Hematopoietic multipotent progenitor cell treated with erythropoietin and hydrocortisone succinate and interleukin-3 and kit ligand, for 8 days (in vitro differentiated cells): ENCODE measurements at places on chromosomes 11 and 22.

GRCh38 chr11:22764735-22765134 lies 64.9 kb downstream of the SVIP start:
- no peak for DNase-seq

DNA sequence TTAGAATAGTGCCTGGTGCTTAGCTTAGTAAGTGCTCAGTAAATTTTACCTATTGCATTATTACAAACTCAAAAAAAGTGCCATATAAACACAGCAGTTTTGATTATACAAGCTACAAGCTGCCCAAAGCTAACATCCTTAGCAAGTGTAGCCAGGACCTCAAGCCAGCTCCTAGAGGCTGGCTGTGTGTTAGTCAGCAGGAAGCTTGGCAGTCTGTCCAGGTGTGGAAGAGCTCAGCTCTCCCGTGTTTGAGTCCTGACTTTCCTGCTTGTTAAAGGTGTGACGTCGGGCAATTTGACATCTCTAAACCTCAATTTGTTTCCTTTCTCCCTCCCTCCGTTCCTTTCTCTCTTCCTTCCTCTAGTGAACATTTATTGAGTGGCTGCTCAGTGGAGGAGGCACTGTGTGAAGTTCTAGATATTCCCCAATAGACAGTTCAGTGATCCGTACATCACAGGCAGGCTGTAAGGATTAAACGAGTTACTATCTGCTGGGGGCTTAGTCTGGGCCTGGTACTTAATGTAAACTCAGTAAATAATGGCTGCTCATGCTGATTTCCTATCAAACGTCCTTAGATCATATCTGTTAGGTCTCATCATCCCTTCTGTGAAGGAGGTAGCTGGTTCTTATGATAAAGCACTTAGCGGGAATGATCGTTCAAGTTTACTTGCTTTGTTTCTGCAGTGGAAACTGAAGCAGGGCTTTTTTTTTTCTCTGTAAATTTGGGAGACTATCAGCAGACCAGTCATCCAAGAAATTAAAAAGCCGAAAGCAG lies 68.7 kb downstream of the PRR5L start:
- no peak for DNase-seq

DNA sequence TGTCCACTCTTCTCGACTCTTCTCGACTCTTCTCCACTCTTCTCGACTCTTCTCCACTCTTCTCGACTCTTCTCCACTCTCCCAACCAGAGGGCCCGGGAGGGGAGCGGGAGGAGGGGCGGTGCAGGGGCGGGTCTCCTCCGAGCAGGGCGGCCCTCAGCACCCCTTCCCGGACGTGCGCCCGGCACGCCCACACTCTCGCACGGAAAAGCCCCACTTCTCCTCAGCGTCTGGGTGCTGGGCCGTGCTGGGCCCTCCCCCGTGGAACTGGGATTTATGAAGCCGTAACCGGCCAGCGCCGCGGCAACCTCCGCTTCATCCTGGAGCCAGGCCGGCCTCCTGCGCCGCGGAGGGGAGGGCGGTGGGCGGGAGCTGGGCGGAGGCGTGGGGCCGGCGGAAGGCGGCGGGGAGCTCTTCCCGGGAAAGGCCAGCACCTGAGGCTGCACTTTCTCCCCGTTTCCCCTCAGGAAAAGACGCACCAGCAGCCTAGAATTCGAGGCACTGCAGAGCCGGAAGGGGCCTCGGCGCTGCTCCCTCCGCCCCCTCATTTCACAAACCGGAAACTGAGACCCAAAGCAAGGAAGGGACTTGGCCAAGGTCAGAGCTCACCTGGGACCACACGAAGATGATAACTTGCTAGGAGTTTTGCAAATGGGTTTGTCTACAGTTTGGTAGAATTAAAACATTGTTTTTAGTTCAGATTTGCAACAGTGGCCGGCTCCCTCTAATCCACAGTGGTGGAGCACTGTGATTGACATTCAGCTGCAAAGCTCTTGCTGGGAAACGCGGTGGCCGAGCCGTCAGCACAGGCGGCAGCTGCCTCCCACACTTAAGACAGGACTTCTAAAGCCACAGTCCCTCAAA lies 31.6 kb upstream of the JAM3 start:
- no peak for DNase-seq

GRCh38 chr11:84788220-84788619 lies 838.9 kb downstream of the DLG2 start:
- DNase-seq, result no peak

GRCh38 chr11:42412590-42412989 lies 899.2 kb upstream of the API5 start:
- DNase-seq, result no peak

GRCh38 chr11:134795017-134795416 lies 383.0 kb upstream of the B3GAT1 start:
- no peak for DNase-seq

DNA sequence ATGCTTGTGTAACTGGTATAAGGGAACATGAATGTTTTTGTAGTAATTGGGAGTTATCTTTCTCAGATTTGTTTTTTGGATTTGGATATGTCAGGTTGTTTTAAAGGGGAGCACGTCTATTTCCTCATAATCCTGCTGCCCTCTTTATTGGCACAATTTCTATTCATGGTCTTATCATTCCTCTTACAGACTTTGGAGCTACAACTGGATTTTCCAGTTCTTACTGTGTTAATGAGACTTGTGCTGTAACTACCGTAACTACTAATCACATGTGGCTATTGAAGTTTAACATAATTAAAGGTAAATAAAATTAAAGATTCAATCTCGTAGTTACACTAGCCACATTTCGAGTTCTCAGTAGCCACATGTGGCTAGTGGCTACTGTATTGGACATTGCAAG lies 1.9 kb downstream of the FDX1 start:
- no peak for DNase-seq

DNA sequence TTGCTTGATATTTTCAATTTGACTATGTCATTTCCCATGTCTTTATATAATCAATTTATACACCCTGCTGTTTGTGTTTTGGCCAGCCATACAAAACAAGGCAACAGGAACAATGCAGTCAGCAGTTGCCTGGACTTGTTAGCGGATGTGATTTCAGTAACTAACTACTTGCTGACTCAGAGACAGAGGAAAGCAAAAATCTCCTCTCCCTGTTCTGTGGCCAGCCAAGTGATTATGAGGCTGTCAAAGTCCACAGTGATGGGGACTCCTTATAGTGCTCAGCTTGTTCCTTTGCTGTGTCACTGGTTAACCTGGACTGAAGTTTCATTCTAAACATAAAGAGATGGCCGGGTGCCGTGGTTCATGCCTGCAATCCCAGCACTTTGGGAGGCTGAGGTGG lies 32.6 kb upstream of the APLP2 start:
- no peak for DNase-seq

DNA sequence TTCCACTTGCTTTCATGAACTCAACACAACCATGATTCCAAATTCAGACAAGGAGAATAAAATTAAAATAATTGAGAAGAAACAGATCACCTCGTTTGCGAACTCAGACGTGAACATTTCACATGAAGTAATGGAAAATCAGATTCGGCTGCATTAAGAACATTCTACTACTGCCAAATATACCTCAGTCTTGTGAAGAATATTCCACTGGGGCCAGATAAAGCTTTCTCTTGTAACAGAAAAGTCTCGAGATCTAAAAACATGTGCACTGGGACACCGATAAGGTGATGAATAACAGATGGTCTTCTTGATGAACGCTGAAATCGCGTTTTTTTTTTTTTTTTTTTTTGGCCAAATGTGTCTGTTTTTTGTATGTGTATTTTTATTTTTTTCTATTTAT lies 761.1 kb downstream of the BRD1 start:
- no peak for DNase-seq

DNA sequence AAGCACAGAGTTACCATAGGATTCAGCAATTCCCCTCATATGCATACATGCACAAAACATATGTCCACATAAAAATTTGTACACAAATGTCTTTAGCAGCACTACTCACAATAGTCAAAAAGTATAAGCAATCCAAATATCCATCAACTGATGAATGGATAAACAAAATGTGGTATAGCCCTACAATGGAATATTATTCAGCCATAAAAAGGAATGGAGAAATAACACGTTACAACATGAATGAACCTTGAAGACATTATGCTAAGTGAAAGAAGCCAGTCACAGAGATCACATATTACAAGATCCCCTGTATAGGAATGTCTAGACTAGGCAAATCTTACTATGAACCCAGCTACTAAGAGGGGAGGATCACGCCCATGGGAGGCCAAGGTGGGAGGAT lies 7.2 kb downstream of the PRR14L start:
- DNase-seq, result no peak

DNA sequence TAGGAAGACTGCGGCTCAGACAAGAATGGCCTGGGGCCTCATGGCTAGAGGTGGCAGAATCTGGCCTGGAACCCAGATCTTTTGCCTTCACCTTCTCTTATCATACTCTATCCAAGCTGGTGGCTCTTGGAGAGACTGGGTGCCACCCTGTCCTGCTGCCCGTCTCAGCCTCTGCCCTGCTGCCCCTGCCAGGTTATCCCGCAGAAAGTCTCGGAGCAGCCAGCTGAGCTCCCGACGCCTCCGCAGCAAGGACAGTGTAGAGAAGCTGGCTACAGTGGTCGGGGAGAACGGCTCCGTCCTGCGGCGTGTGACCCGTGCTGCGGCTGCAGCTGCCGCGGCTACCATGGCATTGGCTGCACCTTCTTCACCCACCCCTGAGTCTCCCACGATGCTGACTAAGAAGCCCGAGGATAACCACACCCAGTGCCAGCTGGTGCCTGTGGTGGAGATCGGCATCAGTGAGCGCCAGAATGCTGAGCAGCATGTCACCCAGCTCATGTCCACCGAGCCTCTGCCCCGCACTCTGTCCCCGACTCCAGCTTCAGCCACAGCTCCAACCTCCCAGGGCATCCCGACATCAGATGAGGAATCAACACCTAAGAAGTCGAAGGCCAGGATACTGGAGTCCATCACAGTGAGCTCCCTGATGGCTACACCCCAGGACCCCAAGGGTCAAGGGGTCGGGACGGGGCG lies 5.9 kb downstream of the INCENP start:
- DNase-seq, result no peak

GRCh38 chr22:36303874-36304273 lies 50.9 kb downstream of the APOL1 start:
- no peak for DNase-seq

GRCh38 chr11:1920909-1921573 lies 1.5 kb downstream of the TNNT3 start:
- DNase-seq, result no peak

DNA sequence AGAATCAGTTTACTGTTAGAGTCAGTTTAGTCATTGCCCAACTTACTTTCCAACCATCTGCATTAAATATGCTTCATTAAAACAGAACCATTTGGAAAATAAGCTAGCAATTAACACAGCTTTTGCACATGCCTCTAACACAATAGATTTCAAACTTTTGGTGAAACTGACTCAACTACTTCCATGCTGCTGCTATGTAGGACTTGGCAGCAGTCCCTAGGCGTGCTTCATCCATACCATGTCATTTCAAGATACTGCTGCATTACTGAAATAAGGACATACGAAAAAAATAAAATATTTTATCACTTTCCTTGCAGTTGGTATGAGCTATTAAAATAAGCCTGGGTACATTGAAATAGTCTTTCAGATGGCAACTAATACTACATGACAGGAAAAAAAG lies 65.5 kb upstream of the SOX6 start:
- DNase-seq, result no peak

GRCh38 chr11:44116234-44116830 lies 20.9 kb downstream of the EXT2 start:
- DNase-seq, result no peak

DNA sequence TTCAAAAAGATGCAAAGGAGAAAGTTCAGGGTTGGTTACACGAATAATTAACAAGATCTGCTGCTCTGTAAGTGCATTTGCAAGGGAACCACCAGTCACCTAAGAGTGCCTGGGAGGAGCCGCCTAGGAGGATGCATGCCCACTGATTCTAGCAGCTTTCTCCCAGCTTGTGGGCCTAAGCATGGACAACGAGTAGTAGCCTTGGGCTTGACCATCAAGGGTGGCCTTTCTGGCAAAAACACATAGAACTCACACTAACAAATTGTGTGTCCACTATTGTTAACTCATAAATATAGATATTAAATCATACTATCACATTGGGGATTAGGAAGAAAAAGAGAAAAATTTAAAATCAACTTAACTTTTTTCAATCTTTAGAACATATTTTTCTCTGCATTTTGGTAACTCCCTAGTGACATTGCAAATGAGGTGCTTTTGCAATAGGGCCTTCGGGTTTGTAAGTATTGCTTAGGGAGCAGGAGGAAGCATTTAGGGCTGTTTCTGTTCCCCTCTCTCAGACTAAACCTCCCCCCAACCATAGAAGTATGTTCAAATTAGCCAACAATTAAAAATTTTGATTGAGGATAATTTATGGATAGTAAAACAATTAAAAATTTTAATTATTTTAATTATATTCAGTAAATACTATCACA lies 57.3 kb upstream of the CEP295 start:
- DNase-seq, result no peak

DNA sequence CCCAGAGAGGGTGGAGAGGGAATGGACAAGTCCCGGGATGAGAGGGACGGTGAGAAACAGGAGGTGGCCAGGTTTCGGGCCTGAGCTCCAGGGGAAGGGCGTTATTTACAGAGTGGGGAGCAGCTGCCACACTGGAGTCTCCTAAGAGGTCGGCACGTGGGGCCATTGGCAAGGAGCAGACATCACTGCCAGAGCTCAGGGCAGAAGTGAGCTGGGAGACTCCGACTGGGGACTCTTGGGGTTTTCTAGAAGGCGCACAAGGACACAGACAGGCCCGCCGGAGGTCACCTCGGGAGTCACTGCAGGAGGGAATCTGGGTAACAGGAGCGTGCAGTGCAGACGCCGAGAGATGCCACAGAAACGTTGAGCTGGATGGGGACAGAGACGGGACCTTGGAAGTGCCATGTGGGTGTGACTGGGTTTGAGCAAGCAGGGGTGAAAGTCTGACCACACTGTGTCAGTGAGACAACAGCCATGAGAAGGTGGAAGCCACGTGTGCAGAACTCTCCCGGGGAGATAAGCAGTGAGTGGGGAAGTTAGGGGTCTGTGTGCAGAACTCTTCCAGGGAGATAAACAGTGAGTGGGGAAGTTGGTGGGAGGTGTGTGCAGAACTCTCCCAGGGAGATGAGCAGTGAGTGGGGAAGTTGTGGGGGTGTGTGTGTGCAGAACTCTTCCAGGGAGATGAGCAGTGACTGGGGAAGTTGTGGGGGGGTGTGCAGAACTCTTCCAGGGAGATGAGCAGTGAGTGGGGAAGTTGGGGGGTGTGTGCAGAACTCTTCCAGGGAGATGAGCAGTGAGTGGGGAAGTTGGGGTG lies 187.5 kb downstream of the SHANK2 start:
- DNase-seq, result no peak

DNA sequence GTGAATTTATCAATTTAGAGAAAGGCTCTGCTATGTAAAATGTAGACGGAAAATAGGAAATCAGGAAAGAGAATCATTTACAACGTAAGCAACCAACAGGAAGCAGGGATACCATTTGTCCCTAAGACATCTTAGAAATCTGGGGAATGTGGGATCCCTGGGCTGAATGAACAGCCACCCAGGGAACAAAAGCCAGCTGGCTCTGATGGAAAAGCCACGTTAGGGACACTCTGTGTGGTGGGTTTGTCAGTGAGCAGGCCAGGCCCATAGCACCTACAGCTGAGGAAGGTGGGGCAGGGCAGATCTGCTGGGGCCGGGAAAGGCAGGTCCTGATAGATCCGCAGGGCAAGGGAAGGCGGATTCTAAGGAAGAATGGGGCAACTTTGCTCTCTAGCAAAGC lies 87.1 kb upstream of the CSNK2A3 start:
- DNase-seq, result no peak
